ENCODE measurements at places on chromosomes 16 and 17.

- DNase-seq, result no peak
Observed at GRCh38 chr17:9287306-9287705, 266.0 kb downstream of the NTN1 start.

GRCh38 chr16:25013049-25013448 is 2.1 kb downstream of the ARHGAP17 start:
- DNase-seq, result no peak

DNA sequence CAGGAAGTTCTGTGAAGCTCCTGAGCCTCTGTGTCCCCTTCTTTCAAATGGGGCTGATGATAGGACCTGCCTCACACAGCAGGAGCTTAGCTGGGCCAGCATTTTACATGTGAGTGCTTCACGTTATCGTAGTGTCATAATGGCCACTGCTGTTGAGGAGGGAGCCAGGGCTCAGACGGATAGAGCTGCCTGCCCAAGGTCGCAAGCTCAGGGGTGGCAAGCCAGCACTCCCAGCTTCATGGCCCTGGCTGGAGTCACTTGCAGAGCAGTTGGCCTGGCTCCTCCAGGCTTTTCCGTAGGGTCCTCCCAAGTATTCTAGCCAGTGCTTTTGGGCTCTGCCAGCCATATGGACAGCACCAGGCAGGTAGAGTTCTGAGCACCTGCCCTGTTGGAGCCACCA is 115.1 kb downstream of the SOCS1 start:
- no peak for DNase-seq

- DNase-seq, result no peak
Observed at GRCh38 chr16:76081967-76082366, 195.2 kb upstream of the CNTNAP4 start.

GRCh38 chr16:28974007-28974436 is 556 bp upstream of the SPNS1 start:
- DNase-seq, result peak; percentile 45

GRCh38 chr17:9024497-9024896 is 3.2 kb downstream of the NTN1 start:
- DNase-seq, result no peak

GRCh38 chr17:55322453-55322985 is 57.8 kb downstream of the HLF start:
- DNase-seq, result no peak

DNA sequence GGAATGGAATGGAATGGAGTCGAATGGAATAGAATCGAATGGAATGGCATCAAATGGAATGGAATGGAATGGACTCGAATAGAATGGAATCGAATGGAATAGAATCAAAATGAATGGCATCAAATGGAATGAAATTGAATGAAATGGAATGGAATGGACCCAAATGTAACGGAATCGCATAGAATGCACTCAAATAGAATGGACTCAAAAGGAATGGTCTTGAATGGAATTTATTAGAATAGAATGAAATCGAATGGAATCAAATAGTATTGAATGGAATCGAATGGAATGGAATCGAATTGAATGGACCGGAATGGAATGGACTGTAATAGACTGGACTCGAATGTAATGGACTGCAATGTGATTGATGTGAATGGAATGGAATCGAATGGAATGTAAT is 501.4 kb upstream of the WSB1 start:
- no peak for DNase-seq

- DNase-seq, result no peak
Observed at GRCh38 chr16:19850131-19850817, 34.4 kb downstream of the GPRC5B start.

GRCh38 chr16:71369494-71369893 is 11.0 kb downstream of the CALB2 start:
- DNase-seq, result no peak

GRCh38 chr17:54324813-54325212 is 502.1 kb downstream of the KIF2B start:
- DNase-seq, result no peak

- DNase-seq, result no peak
Observed at GRCh38 chr17:74290340-74290739, 16.3 kb downstream of the DNAI2 start.

DNA sequence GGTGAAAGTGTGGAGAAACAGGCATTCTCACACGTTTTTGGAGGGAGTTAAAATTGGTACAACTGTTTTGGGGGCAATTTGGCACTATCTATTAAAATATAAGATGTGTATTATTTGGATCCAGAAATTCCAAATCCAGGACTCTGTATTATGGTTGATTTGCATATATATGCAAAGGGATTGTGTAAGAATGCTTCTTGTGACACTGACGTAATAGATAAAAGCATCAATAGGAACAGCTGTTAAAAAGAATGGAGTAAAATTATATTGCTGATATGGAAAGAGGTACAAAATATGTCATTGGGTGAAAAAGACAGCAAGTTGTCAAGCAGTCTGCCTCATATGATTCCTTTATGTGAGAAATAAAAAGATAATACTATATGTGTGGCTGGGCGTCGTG is 17.3 kb downstream of the FA2H start:
- DNase-seq, result no peak

DNA sequence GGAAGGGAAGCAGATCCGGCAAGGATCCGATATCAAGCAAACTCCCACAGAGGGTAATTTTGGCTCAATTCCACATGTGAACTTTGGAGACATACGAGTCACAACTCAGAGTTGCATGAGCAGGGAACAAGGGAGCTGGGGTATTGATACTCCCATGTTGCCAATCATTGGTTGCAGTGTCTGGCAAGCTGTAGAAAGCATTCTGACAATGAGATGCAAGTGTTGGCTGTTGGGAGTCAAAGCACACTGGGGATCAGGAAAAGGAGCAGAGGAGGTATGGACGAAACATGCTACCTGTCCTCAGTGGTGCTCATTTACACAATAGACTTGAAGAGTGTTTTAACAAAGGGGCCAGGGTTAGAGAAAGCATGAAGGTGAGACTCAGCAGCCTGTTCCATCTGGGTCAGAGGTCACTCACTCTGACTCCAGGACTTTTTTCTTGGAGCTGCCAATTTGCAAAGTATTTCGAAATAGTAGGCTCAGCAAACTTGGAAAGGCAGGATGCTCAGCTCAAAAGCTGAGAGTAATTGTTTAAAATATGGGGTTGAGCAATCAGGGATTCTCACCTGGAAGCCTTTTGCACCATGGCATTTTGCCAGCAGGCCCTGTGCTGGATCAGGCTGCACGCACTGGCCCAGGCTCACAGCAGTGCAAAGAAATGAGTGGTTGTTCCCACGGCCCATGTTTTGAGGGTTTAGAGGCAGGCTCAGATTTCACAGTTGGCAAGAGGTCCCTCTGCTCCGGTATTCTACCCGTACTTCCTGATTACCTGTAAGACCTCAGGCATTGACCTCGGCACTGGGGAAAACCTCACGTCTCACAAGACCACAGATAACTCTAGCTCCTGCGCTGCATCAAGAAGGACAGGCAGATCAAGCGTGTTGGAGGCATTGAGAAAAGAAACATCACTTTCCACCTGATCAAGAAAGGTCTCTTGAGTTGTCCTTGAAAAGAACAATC is 17.6 kb upstream of the NKD1 start:
- DNase-seq, result no peak

DNA sequence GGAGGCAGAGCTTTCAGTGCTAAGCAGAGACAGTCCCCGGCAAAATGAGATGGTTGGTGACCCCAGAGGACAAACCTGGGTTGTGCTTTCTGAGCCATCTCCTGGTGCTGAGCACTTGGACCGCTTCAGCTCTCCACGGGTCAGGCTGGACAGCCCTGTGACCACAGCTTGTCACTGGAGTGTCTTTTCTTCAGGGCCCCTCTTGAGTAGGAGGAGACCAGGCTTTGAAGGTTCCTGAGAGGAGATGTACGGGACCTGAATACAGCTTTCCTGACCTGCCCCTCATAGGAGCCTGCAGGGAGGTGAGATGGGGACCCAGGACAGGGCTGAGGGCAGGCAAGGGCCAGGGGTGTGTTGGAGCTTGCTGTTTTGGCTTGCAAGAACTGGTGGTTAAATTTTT is 17.8 kb upstream of the ADGRG1 start:
- DNase-seq, result no peak

DNA sequence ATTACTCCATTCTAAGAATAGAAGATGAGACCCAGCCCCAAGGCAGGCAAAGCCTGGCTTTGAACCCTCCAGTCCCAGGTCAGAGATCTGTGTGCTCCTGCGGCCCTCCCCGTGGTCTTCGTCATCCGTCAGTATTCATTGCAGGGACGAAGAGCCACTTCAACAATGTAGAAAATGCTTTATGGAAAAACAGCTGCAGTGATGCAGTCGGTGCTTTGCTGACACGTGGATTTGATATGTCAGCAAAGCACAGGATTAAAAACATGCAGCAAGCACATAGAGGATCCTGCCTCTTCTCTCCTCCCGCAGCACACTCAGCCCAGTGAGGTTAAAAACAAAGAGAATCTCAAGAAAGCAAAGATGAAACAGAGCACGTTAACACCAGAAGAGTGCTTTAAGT is 117.1 kb upstream of the AXIN2 start:
- no peak for DNase-seq

DNA sequence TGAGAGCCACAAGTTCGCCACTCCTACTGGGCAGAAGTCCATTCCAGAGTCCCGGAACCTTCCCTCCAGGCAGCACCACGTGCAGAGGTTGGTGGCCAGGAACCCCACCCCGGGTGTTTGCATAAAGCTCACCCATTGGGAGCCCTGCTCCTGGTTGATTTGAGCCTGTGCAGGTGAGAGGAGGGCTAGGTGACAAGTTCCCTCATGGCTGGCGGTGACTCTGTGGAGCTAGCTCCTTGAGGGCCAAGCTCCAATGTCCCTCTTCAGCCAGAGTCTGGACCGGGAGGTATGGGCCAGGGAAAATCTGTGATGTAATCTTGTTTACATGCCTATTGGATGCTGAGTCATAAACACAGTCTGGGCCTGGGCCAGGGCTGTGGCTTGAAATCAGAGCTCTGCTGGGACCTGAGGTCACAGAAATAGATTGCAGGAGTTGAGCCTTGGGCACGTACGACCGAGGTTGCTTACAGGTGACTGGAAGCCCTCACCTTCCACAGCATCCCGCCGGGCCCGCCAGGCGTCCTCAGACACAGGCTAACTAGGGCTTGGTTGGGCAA is 118.9 kb downstream of the AATF start:
- DNase-seq, result no peak

GRCh38 chr17:47742319-47743181 is 9.5 kb downstream of the TBX21 start:
- DNase-seq, result no peak

DNA sequence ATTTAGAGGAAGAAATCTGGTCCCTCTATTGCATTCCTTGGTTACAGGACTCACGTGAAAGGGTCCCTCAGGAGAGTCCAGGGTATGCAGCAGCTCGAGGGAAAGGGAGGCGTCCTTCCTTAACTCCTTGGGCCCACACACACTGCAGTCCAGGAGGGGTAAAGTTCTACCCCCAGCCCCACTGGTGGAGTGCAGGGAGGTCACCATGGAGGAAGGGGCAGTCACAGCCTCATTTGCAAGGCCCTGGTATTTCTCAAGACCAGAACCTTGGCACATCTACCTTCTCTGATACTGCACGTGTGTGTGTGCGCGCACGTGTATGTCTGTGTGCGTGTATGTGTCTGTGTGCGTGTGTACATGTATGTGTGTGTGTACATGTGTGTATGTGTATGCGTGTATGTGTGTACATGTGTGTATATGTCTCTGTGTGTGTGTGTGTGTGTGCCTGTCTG is 11.1 kb downstream of the HIC1 start:
- DNase-seq, result no peak

DNA sequence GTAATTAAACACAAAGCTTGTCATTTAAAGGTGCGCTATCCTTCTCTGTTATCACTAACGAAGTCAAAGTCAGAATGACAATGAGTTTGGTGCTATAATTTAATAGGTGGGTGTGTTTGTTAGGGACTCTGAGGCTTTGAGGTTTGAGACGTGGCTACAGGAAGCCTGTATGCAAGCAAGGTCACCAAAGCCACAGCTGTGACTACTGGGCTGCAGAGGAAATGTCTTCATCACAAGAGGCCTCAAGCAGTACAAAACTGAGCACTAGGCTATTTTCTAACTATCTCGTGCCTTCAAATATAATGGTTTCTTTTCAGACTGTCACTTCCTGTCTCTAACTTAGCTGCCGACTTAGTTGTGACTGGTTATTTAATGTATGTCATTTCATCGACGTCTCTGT is 141.2 kb downstream of the AATF start:
- DNase-seq, result no peak

- DNase-seq, result no peak
Observed at GRCh38 chr17:40090237-40091119, 9.9 kb downstream of the NR1D1 start.

- DNase-seq, result no peak
Observed at GRCh38 chr16:75081179-75081859, 35.3 kb downstream of the LDHD start.

GRCh38 chr17:54028986-54029580 is 206.4 kb downstream of the KIF2B start:
- DNase-seq, result no peak

DNA sequence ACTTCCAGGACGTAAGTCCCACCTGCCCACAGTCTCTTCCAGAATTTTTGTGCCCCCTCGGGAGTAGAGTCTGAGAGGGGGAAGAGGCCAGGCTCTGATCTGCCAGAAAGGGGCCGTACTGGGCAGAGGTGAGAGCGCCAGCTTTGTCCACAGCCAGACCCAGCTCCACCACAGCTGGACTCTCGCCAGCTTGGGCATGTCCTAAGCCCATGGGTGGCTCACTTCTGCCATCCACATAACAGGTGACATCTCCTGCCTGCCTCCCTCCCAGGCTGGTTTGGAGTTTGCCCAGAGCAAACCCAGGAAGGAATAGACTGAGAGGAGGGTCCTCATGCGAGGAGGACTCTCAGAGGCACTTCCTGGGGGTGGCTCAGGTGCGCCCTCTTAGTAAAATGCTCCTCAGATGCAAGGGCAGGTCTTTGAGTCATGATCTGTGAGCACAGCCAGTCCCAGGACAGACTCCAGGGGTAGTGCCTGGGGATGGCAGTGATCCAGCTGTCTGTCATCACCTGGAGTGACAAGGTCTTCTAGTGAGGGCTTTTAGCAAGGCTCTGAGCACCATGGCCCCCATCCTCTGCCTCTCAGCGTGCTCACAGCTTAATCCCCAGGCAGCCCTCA is 89.2 kb downstream of the AMFR start:
- DNase-seq, result no peak

DNA sequence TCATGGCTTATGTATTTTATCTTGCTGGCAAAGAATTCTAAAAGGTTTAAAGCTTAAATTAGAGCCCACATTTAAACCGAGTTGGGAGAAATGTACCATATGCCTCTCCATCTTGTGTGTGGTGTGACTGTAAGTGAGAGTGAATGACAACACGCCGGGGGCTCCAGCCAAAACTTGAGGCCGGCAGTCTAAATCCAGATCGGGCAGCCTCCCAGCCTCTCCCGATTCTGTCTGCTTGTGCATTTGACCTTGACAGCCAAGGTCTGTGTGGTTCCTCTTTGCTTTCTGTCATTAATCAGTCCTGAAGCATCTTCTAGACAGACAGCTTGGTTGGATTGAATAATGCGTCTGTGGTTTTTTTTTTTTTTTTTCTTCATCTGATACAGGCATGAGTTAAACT is 1093.2 kb upstream of the EEF2KMT start:
- no peak for DNase-seq

DNA sequence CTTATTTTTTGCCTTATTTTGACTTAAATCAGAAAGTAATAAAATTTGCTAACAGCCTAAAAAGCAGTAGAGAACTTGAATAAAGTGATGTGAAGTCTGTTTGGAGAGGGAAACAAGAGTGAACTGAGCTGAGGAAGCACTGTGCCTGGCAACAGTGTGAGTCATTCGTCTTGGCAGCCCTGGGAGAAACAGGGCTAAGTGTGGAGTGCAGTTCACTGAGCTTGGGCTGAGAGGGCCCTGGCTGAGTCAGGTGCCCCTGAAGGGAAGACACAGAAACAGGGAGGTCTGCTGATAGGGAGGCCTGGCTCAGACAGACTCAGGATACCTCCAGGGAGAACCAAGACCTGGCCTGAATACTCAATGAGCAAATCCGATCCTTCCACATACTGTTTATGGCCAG is 132.1 kb downstream of the HS3ST4 start:
- DNase-seq, result no peak

Measured in NCI-H2081 (cell line).